ENCODE measurements at places on chromosomes 2 and 18.

- no peak for DNase-seq
Observed at GRCh38 chr2:180985771-180986395, 5.5 kb downstream of the UBE2E3 start.

DNA sequence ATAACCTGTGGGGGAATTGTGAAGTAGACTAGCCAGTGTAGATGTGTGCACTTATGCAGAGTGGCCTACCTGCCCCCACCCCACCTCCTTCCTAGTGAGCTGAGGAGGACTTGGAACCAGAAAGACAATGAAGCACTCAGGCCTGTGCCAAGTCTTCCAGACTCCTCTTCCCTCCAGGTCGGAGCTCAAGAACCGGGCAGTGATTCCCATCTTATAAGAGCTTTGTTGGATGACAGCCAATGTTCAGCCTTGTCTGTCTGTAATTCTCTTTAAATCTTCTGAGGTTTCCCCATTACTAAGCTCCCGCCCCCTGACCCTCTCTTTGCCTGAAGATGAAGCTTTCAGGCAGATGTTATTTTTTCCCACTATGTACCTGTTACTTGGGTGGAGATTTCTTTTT, 121.0 kb downstream of the SMAD2 start:
- DNase-seq = no peak

GRCh38 chr18:67646890-67647289, 130.4 kb upstream of the DSEL start:
- DNase-seq = no peak

GRCh38 chr2:173358616-173359015, 3.9 kb downstream of the CDCA7 start:
- DNase-seq = no peak

- no peak for DNase-seq
Observed at GRCh38 chr18:11653521-11653920, 35.5 kb upstream of the GNAL start.

Measured in stimulated activated CD8-positive, alpha-beta memory T cell treated with anti-CD3 and anti-CD28 coated beads, Interleukin-15, amount 100 ng/mL, for 4 hours (primary cell).